ENCODE measurements at places on chromosomes 5 and 9.

DNA sequence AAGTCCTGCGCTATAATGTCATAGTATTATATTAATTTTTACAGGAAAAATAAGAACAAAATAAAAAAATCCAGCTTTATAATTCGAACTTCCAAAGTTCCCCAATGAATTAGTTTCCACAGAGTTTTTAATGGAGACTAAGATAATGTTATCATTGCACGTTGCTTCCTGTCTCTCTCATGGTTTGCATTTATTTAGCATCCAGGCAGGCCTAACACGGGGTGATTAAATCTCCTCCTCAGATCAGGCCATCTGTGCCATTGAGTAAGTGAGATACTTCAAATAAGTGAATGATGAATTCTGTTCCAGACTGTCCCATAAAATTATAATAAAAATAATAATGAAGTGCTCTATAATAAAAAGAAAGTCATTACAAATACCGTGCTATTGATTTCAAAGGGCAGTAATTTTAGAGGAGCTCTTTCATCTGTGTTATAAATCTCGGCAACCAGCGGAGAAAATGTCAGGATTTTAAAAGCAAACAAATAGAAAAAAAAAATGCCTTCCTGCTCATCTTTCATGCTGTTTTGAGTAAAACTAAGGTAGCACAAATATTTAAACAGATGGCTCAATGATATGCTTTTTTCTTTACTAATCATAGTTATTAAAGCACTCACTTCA is 570.6 kb upstream of the ZNF608 start:
- no peak for DNase-seq

DNA sequence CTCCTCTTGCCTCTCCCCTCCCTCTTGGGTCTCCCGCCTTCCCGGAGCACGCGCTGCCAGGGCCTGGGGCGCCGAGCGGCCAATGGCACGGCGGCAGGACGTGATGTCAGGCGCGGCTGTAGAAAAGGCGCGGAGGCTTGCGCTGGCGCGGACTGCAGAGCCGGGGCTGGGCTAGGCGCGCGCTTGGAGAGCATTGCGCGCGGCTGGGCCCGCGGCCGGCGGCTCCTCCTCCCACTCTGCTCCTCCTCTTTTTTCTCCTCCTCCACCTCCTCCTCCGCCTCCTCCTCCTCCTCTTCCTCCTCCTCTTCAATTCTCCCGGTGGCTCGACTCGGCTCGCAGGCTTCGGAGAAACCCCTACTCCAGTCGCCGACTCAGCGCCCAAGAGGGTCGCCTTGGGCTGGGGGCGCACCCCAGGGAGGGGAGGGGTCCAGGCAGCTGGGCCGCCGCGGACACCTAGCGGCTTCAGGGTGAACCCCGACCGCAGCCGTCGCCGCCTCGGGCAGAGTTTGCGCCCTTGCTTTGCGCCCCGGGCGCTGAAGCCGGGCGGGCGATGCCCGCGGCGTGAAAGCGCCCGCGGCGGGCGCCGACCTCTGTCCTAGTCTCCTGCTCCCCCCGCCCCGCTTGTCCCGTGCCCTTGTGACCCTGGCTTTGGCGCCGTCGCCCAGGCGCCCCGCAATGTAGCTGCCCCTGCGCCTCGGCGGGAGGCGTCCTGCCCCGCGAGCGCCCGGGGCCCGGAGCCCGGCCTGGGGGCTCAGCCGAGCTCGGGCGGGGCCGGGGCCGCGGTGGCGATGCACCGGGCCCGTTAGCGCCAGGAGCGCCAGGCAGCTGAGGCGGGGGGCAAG is at the start of gene LHX2:
TSS of gene LHX2 (plus strand) at position 309 of the 842 bp plus-strand sequence. CDS start 581 bp downstream, outside the sequence.
- DNase-seq, result no peak

DNA sequence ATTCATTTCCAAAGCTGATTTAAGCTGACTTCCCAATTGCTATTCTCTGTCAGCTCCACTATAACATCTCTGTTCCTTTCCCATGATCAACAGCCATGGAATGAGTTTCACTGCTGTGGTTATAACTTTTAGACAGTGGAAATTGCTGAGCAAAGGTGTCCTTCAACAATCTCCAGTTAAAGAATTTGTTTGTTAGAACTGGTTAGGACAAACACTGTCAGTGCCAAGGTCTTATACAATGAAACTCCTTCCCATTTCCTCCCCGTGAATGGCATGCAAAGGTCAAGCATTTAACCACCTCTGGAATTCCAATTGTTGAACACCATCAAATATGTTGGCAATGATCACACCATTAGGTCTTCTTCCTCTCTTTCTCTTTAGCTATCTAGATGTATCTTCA is 45.7 kb upstream of the GHR start:
- DNase-seq, result no peak

GRCh38 chr9:81410201-81410600 is 279.1 kb downstream of the TLE1 start:
- no peak for DNase-seq

- DNase-seq, result no peak
Observed at GRCh38 chr5:72996632-72997031, 40.8 kb downstream of the FCHO2 start.

DNA sequence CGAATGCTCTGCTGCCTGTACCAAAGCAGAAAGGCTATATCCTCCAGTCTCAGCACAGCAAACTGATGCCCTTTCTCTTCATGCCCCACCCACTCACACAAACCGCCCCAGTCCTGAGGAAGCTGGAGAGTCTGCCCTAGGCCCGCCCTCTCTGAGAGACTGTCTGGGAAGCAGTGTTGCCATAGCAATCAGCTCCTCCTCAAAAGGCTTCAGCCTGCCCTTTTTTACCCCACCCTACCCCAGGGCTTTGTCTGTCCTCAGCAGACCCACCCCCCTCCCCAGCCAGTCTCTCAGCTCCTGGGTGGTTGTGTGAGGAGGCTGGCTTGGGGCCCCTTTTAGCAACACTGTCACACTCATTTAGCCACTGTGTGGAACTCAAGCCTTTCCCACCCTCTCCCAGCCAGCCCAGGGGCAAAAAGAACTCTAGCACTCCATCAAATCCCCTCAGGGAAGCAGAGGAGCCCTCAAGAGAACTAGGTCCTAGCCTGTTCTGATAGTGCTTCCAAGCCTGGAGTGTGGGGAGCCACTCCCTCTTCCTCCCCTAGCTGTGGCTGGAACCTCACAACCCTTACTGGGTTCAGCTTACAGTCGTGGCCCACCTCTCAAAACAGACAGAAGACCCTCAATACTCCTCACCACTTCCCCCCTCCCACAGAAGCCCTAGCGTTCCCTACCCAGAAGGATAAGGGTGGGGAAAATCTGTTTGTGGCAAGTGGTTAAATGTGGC is 1.4 kb downstream of the ATOSB start:
- DNase-seq, result no peak

DNA sequence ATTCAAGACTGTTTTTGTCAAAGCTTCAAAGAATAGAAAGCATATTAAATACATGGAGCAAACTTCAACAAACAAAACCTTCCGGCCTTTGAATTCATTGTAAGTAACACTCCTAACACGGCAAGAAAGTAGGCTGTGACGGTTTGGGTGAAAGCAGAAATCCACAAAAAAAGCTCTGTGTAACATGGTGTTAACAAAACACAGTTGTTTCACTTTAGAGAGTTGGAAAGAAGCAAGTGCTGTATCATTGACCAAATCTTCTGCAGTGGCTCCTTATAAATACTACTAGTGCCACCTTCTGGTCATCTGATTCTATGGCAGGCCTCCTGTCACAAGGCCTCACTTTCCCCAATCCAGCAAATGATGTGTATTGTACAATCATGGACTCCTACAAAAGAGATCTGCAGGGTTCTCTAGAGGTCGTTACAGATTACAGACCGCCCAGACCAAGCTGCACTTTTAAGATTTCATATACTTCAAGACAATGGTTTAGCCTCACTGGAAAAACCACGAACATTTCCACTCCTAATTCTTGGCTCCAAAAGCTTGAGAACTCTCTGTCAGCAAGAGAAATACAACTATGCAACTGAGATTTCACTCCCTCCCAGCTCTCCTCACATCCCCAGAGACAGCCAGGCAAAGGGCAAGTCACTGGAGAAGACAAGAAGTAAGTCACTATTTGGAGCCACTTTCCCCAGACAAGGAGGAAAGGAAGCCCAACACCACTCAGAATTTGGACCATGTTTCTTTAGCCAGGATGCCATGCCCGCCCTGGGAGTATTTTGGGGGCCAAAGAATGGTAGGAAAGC is 196.2 kb downstream of the DTWD2 start:
- no peak for DNase-seq

GRCh38 chr5:56852228-56853000 is 37.1 kb downstream of the MAP3K1 start:
- no peak for DNase-seq

DNA sequence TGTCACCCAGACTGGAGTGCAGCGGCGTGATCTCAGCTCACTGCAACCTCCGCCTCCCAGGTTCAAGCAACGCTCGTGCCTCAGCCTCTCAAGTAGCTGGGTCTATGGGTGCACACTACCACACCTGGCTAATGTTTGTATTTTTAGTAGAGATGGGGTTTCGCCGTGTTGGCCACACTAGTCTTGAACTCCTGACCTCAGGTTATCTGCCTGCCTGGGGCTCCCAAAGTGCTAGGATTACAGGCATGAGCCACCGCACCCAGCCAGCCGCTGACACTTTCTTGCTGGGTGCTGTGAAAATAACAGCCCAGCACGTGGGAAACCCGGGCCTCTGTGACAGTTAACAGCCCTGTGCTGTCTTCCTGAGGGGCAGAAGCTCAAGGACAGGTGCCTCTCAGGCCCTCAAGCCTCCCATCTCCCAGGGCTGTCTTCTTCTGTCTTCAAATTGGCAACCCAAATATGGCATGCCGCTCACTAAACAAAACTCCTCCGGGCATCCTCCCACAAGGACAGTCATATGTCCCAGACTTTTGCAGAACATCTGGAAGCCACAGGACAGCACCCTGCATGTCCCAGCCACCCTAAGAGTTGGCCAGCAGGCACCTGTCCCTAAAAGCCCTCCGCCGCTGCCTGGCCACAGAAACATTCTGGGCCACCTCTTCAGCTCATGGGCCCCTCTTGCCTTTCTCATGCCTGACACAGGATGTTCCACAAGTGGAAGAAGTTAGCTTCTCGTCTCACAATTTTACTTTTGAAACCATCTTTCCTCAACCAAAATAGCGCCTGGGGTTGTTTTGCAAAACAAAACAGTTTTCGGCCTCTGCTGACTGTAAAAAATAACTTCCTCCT is 233.6 kb downstream of the SYK start:
- no peak for DNase-seq

DNA sequence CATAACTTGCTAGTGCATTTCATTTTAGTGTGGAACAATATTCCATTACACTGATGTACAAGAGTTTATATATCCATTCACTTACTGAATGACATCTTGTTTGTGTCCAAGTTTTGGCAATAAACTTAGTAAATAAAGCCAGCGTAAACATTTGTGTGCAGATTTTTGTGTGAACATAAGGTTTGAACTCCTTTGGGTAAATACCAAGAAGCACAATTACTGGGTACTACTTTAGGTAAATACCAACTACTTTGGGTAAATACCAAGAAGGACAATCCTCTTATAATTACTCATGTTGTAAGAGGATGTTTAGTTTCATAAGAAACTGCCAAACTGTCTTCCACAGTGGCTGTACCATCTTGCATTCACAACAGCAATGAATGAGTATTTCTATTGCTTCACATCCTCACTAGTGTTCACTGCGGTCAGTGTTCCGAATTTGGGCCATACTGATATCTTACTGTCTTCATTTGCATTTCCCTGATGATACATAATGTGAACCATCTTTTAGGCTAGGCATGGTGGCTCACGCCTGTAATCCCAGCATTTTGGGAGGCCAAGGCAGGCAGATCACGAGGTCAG is 2.3 kb upstream of the SYK start:
- DNase-seq, result no peak

DNA sequence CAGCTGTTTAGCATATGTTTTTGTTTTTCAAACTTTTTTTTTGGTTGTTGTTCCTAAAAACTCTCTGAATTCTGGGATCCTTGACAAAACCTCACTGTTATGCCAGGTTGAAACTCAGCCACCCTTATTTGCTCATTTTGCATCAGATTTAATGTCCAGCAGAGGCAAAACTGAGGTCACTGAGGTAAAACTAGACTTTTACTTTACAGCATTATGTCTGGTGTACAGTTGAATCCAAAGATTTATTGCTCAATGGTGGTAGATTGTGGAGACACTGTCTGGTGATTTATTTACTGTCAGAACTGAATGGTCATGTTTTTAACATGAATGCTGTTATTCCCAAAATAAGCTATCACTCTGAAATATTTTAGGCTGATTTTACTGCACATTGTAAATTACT is 87.9 kb downstream of the FBXL7 start:
- DNase-seq, result no peak

DNA sequence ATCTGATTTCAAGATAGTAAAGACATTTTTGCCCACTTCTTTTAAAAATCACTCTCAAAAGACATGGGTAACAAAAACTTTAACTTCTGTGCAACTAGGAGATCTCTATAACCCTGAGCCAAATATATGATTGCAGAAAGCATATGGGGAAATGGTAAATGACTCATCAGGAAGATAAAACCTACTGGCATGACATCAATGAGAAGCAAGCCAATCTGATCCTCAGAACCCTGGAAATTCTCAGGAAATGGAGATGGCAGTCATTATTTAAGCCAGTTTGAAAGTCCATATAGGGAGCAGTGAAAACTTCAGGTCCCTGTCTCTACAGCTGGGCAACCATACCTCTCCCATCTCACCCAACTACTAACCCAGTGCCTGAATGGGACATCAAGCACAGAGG is 249.7 kb upstream of the NREP start:
- no peak for DNase-seq

DNA sequence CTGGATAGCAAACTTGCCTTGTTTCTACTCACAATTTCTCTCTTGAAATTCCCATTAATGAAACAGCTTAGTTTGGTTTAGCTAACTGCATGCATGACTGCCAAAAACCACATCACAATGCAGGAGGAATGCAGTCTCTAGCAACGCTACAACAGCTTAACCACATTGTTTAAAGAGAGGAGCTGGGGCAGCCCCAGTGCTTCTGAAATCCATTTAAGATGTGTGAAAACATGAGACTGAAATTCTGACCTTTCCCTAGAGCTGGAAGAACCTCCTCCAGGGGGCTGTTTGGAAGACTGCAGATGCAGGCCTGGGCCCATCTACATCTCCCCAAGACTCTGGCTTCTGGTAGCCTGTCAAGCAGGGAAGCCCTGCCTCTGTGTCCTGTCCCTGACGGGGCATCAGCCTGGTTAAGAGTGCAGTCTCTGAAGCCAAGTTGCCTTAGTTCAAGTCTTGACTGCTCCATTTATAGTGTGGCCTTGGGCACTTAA is 157.1 kb downstream of the ZNF462 start:
- no peak for DNase-seq

GRCh38 chr9:87502391-87503221 is 4.9 kb downstream of the DAPK1 start:
- DNase-seq, result no peak

- no peak for DNase-seq
Observed at GRCh38 chr5:169974121-169974770, 6.0 kb downstream of the INSYN2B start.
